ENCODE measurements at places on chromosomes 7 and 10.
A peak's percentile ranks its signal among the peaks of the same experiment; 100 is the strongest.

- DNase-seq = no peak
Measured at GRCh38 chr10:79982861-79983260, 34.0 kb upstream of the SFTPD start.

GRCh38 chr10:16776896-16777295 lies 40.3 kb downstream of the RSU1 start:
- no peak for DNase-seq

DNA sequence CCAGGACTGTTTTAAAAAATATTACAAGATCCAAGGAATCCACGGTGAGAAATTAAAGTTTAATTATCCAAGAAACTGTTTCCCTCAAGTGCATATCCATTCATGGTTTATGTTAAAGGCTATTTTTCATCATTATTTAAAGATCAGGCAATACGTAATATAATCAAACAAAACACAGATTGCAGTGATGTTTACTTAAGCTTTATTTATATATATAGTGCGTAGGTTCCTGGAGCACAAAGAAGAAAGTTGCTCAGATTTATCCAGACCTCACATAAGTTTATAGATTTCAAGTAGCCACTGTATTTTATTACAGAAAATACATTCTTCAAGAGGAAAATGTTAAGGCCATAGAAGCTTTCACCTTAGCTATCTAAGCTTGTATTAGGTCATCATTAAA lies 210.0 kb upstream of the KLF14 start:
- DNase-seq = peak; percentile 44

GRCh38 chr7:118214051-118214832 lies 10.3 kb upstream of the ANKRD7 start:
- DNase-seq = peak; percentile 75

DNA sequence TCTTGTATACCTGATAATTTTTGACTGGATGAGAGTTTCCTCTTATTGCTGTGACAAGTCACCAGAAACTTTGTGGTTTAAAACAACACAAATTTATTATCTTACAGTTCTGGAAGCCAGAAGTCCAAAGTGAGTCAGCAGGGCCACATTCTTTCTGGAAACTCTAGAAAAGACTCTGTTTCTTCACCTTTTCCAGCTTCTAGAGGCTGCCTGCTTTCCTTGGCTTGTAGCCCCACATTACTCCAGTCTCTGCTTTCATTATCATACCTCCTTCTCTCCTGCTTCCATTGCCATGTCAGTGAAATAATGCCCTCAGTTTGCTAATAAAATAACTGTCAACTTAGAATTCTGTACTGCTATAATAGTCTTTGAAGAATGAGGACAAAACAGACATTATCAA lies 65.3 kb downstream of the VCL start:
- no peak for DNase-seq

- peak; percentile 54 for DNase-seq
Measured at GRCh38 chr7:19464751-19465150, 244.1 kb downstream of the POLR1F start.

DNA sequence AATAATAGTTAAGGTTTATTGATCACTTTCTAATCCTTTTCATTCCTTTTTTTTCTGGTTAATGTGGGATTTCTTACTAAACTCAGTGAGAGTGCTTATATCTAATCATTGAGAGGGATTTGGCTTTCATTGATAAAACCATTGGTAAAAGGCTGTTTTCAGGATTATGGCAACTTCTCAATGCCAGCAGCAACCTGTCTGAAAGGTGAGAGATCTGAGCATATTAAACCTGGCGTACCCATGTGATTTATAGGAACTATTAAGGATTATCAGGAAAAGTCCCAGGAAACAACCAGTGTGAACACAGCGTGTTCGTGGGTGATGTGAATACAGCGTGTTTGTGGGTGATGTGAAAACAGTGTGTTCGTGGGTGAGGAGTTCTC lies 65.9 kb downstream of the PDIA4 start:
- no peak for DNase-seq

- DNase-seq = no peak
Measured at GRCh38 chr7:36852931-36853330, 128.6 kb upstream of the AOAH start.

DNA sequence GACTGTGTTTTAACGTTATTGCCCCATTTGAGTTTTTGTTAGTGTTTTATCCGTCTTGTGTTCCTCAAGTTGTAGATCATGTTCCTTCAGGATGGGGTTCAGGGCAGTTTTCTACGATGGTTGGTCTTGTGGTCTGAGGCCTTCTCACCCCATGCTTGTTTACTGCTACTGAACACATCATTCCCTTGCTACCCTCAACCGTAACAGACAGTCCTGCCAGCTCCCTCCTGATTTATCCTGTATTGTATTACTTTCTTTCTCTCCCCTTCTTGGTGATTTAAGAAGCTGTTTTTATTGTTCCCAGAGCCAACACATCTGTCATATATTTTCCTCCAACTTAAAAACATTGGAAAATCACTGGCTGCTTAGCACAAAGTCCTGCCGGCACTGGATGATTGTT lies 719.8 kb downstream of the INHBA start:
- peak; percentile 48 for DNase-seq

- DNase-seq = peak; percentile 83
Measured at GRCh38 chr10:33365871-33366411, 31.5 kb upstream of the NRP1 start.

- DNase-seq = peak; percentile 26
Measured at GRCh38 chr10:2509081-2509531, 558.2 kb upstream of the PFKP start.

DNA sequence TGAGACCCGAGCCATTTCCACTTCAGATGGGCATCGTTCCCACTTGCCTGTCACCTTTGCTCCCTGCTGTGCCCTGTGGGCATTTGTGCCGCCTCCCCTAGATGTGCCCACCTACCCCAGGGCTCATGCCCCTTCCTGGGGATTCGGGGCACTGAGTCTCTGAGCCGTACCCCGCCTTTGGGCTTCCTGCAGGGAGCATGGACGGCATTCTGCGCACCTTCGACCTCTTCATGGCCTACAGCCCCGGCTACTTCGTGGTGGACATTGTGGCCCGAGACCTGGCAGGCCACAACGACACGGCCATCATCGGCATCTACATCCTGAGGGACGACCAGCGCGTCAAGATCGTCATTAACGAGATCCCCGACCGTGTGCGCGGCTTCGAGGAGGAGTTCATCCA lies 36.3 kb upstream of the VSIR start:
- DNase-seq = no peak

DNA sequence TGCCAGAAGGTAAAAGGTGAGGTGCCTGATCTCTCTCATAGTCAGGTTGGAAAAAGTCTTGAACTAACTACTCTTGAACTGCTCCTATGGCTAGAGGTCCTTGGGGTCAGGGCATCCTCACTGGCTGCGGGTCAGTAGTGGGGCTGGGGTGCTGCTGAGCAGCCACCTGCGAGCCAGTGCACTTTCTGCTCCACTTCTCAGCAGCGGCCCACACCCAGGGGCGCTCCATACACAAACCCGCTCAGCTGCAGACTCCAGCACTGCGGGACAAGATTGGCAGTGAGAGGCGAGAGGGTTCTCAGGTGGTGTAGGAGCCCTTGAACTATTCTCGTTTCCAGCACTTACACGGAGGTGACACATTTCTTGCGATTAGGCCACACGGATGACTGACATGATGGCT lies 6.0 kb downstream of the ABCA13 start:
- DNase-seq = no peak

DNA sequence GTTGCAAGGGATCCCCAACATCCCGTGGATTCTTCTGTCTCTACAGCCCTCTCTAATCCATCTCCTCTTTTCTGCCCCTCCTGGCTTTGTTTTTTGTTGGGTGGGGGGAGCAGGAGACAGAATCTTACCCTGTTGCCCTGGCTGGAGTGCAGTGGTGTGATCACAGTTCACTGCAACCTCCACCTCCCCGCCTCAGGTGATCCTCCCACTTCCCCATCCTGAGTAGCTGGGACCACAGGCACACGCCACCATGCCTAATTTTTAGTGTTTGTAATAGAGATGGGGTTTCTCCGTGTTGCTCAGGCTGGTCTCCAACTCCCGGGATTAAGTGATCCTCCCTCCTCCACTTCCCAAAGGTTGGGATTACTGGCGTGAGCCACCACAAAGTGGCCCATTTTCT lies 121.8 kb downstream of the MYL10 start:
- DNase-seq = no peak

DNA sequence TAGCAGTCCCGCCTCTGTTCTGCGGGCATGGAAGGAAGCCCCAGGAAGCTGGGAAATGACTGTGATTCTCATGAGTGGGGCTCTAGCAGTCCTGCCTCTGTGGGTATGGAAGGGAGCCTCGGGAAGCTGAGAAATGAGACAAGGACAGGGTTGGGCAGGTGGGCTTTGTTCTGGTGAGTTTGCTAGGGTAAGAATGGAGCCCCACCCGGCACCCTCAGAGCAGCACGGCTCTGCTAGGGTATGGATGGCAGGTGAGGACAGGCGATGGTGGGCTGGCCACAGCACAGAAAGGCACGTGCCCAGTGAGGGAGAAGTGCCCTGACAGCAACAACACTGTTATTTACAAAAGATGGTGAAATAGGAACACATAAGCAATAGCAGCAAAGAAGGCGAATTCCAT lies 39.6 kb downstream of the SVIL start:
- no peak for DNase-seq

DNA sequence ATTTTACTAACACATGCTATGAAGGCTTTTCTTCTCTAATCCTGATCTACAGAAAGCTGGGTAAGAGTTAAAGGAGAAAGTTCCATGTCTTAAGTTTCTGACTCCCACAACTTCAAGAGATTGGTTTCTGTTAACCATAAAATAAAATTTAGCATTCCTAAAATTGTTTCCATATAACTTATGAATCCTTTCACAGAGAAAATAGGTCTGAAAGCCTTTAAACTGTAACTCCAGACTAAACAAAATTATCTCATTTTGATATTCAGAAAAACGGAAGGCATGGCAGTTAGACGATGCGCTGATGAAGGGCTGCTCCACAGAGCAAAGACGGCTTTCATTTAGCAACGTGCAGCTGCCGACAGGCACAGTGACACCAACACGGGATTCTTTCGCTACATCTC lies 133.3 kb downstream of the SLC25A13 start:
- DNase-seq = peak; percentile 70

- DNase-seq = peak; percentile 6
Measured at GRCh38 chr10:34859170-34859569, 44.1 kb upstream of the PARD3 start.

GRCh38 chr10:3829156-3830050 lies 44.4 kb upstream of the KLF6 start:
- no peak for DNase-seq

- DNase-seq = no peak
Measured at GRCh38 chr7:139431010-139431409, 52.5 kb downstream of the KLRG2 start.

GRCh38 chr10:118918587-118918986 lies 110.9 kb upstream of the NANOS1 start:
- DNase-seq = no peak

- DNase-seq = peak; percentile 82
Measured at GRCh38 chr10:36534471-36535002, 590.9 kb upstream of the ANKRD30A start.

- no peak for DNase-seq
Measured at GRCh38 chr7:16169537-16169936, 251.8 kb downstream of the CRPPA start.

DNA sequence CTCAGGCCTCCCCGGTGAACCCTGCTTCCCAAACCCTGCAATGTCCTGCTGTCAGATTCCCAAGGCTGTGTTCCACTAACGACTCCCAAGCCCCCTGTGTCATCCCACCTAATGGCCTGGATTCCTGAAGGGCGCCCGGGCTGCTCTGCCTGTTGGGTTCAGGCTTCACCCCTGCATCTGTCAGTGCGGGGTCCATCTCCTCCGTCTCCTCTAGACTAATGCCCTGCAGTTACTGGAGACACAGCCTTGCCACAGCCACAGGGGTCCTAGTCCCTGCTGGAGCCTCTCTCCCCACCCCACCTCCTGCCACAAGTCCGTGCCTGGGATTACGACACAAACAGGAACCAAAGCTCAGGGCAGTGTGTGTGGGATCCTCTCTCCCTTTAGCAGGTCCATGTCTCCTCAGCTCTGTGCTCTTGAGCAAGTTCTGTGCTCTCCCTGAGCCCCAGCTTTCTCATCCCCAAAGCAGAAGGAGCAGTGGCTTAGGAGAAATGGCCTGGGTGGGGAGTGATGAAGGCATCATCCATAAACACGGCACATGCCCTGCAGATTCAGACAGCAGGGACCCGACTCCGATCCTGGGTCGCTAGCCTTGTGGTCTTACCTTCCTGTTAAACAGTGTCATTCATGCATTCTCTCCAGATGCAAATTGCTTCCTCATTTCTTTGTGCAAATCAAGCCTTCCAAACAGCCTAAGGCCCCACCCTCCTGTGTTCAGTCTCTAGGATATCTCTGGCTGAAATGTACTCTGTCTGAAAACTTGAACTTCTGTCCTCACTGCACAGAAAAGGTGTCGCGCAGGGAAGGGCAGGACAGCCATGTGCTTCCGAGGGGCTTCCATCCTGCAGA lies 8.2 kb upstream of the RBP3 start:
- no peak for DNase-seq

- no peak for DNase-seq
Measured at GRCh38 chr10:25082276-25083204, 66.1 kb downstream of the THNSL1 start.
